Stimulated activated CD4-positive, alpha-beta T cell treated with anti-CD3 and anti-CD28 coated beads, TNF-alpha, amount 100 ng/mL, for 4 hours (primary cell): ENCODE measurements at places on chromosomes 6 and 20.

GRCh38 chr6:134376785-134377184 is 58.9 kb upstream of the SGK1 start:
- no peak for DNase-seq

DNA sequence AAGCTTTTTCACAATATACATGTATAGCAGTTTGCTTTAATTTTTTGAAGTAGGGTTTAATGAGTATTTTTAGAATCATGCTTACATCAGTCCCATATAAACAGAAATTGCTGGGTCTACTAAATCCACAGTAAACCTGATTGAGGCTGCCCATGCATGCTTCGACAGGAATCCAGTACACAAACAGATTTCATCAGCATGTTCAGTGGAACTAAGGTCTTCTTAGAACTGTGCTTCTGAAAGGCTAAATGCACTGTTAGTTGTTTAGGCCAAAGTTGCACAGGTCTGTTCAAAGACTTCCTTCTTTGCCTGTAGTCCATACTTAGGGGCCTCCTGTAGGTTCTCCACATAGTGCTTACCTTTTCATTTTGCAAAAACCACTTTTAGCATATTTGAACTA is 42.5 kb upstream of the THBS2 start:
- no peak for DNase-seq

- DNase-seq = peak; percentile 32
Measured at GRCh38 chr20:62824476-62825332, 7.9 kb downstream of the COL9A3 start.

GRCh38 chr6:151060096-151060765 is 179.5 kb upstream of the AKAP12 start:
- no peak for DNase-seq

- DNase-seq = no peak
Measured at GRCh38 chr20:41183391-41183790, 46.0 kb downstream of the PLCG1 start.

- no peak for DNase-seq
Measured at GRCh38 chr20:58714340-58714922, 21.8 kb downstream of the NPEPL1 start.

DNA sequence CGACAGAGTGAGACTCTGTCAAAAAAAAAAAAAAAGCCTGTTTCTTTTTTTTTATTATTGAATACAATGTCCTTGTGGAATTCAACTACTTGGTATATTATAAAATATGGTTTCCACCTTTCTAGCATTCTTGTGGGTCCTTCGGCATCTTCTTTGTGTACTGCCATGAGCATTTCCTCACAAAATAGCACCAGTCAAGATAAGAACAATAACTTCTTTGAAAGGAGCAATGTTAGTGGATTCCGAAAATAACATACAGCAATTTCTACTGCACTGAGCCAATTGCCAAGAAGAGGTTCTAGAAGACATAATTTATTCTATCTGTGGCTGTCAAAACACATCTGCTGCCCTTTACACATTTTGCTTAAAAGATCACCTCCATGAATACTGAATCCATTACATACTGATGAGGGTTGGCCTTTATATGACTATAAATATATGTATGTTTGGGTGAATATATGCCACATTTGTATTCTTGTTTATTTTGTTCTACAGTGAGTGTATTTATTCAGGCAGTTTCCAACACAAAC is 19.1 kb upstream of the SPTLC3 start:
- DNase-seq = no peak

DNA sequence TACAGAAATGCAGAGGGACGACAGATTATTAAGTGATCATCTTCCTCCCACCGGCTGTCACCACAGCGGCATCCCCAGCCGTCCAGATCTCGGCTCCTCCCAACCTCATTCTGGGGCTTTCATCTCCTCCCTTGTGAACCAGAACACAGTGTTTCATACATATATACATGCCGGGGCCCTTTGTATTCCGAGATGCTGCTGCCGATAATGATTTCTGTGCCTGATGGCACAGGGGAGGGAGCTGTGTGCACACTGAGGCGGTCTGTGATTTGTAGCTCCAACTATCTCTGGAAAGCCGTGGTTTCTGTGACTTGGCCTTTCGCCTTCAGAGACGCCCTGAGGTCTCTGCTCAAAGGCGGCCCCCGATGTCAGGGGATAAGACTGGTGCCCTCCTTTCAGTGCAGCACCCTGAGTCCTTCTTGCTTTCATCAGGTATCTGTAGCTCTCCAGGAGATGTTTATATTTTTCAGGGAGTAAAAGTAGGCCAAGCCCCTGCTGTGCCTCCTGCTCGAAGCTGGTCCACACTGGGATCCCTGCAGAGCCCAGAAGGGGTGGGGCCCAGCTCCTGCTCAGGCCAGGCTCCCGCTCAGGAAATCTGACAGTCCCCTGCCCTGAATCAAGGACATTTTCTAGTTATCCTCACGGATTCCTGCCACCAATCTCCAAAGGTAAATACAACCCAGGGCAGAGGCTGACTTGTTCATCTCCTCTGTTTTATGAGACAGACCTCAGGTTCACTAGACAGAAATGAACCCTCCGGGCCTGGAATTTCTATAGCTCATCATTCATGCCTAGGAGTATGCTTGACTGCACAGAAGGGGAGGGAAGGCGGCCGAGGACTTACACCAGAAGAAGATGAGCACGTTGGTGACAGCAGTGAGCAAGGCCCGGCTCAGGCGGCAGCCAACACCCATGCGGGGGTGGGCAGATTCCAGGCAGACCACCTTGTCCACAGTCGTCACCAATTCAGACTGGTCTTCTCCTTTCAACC is 11.2 kb downstream of the LEMD2 start:
- DNase-seq = no peak

GRCh38 chr20:53283597-53283996 is 310.0 kb downstream of the ZNF217 start:
- no peak for DNase-seq

GRCh38 chr6:170176898-170177771 is 113.7 kb downstream of the DLL1 start:
- DNase-seq = no peak

- DNase-seq = peak; percentile 74
Measured at GRCh38 chr20:35994994-35995453, 26.6 kb downstream of the CNBD2 start.

DNA sequence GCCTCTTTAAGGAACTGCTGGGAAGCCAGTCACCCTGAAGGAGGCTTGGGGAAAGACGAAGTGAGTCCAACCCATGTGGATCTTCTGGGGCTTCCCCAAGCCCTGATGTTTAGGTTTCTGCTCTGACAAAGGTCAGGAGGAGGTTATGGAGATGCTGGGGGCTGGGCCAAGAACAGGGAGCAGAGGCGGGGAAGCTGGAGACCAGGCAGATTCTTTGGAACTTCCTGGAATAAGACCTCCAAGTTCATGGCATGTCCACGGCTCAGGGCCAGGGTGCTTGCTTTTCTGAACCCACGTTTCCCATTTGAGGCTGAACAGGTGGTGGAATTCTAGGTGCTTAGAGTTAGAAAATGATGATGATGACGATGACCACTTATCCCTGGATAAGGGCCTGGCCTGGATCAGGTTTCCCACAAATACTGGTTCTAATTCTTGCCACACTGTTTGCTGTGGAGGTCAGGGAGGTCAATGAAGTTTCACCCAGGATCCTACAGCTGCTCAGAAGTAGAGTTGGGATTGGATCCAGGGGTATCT is 30.0 kb upstream of the TGM2 start:
- DNase-seq = no peak

DNA sequence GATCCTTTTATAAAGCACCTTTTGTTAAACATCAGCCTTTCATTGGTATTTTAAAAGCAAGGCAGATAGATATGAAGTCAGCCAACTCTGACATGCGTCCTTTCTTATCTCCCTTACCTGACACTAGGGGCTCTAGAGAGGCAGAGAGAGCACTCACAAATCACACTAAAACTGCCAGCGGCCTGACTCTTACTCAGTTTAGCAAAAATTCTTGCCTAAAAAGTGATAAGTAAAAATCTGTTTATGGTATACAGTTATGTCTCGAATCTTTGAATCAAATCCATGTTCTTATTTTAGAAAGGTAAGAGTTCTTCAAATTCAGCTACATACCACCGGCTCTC is 10.4 kb upstream of the TDRD6 start:
- no peak for DNase-seq

- no peak for DNase-seq
Measured at GRCh38 chr20:62598761-62599194, 43.5 kb upstream of the SLCO4A1 start.

DNA sequence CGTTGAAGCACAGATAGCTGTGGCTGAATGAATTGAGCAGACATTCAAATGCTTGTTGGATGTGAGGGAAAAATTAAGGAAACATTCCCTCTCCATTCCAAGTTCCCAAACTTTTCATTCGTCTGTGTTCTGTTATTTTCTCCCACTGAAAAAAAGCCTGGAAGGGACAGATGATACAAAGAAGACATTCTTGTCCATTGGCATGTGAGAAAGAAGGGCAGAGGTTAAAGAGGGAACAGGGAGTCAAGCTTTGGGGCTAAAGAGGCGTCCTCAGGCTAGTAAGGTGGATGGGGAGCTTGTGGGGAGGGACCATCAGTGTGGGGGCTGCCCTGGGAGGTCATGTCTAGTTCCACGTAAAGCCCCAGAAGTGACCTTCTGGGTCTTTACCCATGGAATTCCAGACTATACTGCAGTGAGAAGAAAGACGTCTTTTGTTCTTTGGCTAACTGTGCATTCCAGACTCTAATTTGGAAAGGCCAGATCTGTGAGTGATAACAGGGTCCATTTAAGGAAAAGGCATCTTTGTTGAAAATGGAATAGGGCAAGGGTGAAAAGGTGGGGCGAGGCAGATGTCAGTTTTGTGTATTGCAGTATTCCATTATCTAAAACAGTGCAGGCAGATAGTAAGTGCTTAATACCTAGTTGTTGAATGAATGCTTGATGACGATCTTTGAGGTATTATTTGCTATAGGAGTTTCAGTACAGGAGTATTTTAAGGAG is 117.5 kb downstream of the SOX4 start:
- no peak for DNase-seq

DNA sequence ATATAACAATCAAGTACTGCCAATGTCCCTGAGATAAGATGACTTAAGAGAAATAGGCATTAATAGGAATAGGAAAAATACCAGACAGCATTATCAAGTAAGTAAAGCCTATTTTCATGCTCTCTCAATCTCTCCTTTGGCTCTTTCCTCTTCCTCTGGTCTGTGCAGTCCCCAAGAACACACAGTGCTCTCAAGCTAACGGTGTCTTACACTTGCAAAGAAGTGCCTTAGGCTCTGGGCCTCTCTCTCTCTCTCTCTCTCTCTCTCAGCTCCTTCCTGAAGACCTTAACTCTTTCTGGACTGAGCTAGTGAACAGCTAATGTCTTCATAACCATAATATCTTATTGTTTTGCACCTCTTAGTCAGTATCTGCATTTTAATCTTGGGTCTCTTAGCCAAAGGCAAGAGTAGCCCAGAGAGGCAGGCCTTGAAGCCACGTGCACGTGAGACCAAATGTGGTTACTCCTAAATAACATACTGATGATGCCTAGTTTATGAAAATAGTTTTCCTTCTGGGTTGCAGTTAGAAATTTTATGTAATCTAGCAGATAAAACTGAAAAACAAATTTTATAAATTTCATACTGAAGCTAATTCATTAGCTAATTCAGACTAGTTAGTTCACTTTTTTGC is 70.8 kb downstream of the TPD52L1 start:
- no peak for DNase-seq

DNA sequence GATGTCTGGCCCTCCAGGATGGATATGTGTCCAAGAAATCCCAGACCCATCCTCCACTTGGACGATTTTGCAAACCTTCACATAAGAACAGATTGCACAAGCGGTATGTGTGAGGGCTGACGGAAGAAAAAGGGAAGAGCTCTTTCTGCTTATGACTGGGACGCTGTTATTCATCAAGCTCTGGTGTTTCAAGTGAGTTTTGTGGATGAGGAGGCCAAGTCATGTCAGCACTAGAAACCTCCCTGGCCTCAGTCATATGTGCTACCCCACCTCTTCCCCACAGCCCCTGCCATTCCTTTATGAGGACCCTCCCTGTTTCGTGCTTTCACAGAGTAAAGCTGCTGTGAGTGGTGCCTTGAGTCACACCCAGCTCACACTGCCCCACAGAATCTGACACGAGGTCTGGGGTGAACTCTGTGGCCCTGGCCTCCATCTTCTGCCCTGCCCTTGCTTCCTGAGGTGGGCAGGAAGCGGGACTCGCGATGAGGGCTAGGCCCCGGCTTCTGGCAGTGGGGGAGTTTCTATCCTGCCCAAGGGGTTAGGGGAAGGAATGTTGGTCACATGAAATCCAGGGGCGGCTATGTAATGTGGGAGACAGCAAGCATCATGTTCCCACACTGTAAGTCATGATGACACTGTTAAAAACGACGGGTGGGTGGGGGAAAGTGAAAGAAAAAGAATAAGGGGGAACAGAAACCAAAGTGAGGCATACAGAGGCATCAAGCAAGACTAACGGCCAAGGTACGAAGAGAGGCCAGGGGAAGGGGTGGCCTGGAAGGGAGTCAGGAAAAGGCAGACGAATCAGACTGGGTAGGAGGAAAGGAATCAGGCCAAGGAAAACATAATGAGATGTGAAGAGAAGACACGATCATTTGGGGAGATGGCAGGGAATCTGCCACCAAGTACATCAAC is 78.1 kb downstream of the PRDM1 start:
- DNase-seq = peak; percentile 33

DNA sequence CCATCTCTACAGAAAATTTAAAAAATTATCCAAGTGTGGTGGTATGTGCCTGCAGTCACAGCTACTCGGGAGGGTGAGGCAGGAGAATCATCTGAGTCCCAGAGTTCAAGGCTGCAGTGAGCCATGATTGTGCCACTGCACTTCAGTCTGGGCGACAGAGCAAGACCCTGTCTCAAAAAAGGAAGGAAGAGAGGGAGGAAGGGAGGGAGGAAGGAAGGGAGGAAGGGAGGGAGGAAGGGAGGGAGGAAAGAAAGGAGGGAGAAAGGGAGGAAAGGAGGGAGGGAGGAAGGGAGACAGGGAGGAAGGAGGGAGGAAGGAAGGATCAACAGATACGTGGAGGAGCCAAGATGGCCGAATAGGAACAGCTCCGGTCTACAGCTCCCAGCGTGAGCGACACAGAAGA is 90.1 kb downstream of the ZNF217 start:
- no peak for DNase-seq

DNA sequence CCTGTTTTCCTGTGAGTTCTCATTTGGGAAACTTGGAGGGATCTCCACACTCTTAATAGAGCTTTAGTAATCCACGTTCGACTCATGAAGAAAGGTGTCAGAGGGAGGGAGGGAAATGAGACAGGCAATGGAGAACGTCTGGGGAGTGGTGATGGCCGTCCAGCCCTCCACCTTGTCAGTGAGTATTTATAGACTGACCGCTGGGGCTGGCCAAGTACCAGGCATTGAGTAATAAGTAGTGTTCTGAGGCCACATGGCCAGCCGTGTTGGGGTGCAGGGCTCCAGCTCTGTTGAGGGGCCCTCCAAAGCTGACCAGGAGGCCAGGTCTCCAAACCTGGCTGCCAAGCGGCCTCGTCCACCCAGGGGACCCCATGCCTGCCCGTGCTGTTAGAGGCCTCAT is 11.3 kb upstream of the DSN1 start:
- no peak for DNase-seq

- no peak for DNase-seq
Measured at GRCh38 chr6:109687271-109687761, 3.7 kb downstream of the AK9 start.

DNA sequence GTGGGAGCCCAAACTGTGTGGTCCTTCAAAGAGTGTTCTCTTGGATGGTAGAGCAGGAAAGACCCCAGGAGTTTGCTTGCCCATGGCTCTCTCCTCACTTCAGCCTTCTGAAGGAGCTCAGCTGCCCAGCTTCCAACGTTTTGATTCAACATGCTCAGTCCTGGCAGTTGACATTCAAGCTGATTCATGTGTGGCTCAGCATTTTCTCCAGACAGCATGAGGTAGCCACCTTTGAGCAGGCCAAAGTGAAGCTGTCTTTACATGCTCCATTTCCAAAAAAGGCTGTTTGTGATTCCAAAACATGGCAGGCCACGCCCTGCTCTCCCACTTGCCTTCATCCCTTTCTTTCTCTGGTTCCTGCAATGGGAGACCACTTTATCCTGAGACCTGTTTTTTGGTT is 280.2 kb downstream of the TBC1D7 start:
- no peak for DNase-seq
